ENCODE measurements at places on chromosomes 7 and 10.

DNA sequence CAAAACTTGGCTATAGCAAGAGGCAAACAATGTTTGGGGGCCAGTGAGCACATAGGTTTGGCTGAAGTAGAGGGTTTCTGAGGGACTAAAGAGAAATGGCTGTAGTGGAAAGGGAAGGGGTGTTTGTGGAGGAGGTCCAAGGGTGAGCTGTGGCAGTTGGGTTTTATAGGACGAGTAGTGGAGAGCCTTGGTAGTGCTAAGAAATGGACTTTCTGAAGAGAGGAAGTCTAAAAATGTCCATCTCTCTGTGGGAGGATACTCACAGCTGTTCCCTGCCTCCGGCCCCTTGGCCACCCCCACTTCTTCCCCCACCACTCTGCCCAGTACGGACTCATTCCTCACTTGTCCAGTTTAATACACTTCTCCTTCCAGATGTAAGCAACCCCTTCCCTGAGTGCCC is 64.3 kb downstream of the ZNF22 start:
- no peak for DNase-seq

DNA sequence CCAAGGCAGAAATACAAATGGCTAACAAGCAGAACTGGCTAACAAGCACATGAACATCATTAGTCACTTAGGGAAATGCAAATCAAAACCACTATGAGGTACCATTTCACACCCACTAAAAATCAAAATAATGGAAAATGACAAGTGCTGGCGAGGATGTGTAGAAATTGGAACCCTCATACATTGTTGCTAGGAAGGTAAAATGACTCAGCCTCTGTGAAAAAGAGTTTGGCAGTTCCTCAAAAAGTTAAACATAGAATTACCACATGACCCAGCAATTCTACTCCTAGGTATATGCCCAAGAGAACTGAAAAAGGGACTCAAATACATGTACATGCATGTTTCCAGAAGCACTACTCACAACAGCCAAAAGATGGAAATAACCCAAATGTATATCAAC is 52.8 kb upstream of the ANAPC16 start:
- no peak for DNase-seq

GRCh38 chr7:103348452-103348851 is 1.0 kb downstream of the PSMC2 start:
- DNase-seq: no peak

DNA sequence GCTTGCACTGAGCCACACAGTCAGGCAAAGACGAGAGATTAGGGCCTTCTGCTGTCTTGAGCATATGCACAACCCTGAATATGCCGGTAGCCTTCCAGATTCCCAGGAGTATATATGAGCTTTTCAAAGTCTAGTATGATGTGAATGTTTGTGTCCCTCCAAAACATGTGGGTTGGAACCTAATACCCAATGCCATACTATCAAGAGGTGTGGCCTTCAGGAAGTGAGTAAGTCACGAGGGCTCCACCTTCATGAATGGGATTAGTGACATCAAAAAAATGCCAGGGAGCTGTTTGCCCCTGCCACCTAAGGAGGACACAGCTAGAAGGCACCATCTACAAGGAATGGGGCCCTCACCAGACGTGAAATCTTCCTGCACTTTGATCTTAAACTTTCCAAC is 105.2 kb downstream of the CH25H start:
- no peak for DNase-seq

GRCh38 chr7:148699782-148700629 is 1.3 kb downstream of the CUL1 start:
- DNase-seq: no peak
